ENCODE measurements at places on chromosomes 2 and 18.
A peak's percentile ranks its signal among the peaks of the same experiment; 100 is the strongest.

DNA sequence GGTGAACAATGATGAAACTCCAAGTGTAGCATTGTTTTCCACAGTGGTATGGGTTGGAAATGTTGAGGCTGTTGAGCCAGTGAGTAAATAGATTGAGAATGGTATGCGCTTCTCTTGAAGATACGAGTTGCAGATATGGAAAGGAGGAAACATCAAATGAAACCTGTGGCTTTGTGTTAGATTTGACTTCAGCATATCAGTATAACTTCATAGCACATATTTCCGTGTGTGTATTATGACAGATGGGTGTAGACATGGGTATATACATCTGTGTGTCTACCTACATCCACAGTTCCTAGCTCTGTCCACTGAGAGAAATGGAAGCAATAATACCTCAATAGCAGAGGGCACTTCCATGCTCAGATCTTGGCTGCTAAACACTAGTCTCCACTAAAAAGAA, 8.0 kb downstream of the SNED1 start:
- no peak for DNase-seq

DNA sequence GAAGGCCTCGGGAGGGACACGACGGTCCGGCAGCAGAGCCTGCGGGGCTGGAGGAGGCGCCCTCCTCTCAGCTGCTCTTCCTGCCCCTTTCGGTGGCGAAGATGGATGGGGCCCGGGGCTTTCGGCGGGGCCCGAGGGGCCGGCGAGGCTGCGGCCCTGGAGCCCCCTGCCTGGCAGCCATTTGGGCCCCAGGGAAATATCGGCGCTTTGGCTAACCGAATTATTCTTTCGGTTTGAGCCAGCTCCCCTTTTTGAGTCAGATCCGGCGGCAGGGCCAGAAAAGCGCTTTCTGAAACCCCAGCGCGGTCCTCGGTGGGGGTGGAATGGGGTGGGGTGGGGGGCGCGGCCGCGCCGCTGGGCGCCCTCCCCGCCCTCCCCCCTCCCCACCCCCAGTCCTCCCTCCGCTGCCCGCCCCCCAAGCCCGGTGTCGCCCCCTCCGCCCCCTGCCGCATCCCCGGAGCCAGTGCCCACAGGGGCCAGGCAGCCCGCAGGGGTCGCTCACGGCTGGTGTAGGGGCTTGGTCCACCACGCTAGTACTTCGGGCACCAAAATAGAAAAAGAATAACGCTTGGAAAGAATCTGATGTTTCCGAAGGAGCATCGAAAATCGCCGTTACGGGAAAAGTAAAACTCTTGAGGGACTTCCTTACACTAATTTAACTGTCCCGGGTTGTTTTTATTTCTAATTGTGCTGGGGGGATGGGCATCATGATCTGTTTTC, 9.1 kb upstream of the ARID5A start:
- peak; percentile 35 for DNase-seq

- no peak for DNase-seq
These were observed 219.5 kb upstream of the SKOR2 start for GRCh38 chr18:47470941-47471340.

GRCh38 chr2:3130889-3131635, 246.6 kb downstream of the EIPR1 start:
- no peak for DNase-seq

DNA sequence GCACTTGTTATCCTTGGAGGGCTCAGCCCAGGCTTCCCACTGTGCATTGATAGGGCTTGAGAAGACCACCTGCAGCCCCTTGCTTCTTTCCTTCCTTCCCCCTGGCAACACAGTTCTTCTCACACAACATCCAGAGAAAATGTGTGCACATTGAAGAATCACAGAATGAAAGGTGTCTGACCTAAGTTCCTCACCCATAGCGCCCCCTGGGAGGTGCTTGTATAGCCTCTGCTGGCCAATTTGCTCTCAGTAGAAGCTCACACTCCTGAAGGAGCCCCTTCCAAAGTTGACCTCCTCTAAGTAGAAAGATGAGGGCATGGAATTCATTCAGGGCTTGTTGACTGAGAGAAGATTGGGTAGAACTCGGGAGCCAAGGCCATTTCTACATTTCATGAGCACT, 758.4 kb upstream of the KLHL29 start:
- DNase-seq, result no peak

- DNase-seq, result peak; percentile 62
These were observed 228.6 kb upstream of the STK17B start for GRCh38 chr2:196399722-196400691.

Data from hindlimb muscle (tissue), 1 donor.